ENCODE measurements at places on chromosomes 1 and 21.

GRCh38 chr1:154481053-154481452 is 21.0 kb upstream of the TDRD10 start:
- no peak for DNase-seq

GRCh38 chr1:2108213-2108876 is 58.1 kb downstream of the PRKCZ start:
- peak; percentile 37 for DNase-seq

- no peak for DNase-seq
These were observed 76.2 kb downstream of the BRINP2 start for GRCh38 chr1:177246710-177247580.

- no peak for DNase-seq
These were observed 18.0 kb upstream of the ETV3L start for GRCh38 chr1:157117527-157118057.

- peak; percentile 82 for DNase-seq
These were observed 106.5 kb downstream of the HLCS start for GRCh38 chr21:36859744-36860501.

GRCh38 chr1:107405236-107405635 is 264.4 kb downstream of the NTNG1 start:
- DNase-seq = no peak

GRCh38 chr1:181514298-181515290 is 31.3 kb downstream of the CACNA1E start:
- DNase-seq = no peak

DNA sequence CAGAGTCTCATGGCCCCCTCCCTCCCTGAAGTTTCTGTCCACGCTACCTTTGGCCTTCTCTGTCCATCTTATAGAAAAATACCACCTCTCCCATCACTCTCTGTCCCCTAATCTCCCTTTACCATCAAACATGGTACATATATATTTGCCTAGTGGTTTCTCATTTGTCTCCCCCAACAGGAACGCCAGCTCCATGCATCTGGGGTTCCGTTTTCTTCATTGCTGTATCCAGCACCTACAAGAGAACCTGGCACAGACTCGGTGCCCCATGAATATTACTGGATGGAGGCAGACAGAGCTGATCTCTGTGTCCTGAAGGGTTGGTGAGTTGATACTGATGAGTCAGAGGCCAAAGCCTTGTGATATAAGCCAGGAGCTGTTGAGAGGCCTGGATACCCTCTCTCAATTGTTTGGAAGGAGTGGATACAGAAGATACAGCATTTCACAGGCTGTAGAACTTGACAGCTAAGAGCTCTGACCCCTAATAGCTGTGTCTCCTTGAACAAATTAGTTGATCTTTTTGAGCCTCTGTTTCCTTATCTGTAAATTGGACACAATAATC is 21.9 kb downstream of the HEYL start:
- DNase-seq = no peak

- DNase-seq = no peak
These were observed 152.4 kb downstream of the GALNT2 start for GRCh38 chr1:230219174-230220067.

DNA sequence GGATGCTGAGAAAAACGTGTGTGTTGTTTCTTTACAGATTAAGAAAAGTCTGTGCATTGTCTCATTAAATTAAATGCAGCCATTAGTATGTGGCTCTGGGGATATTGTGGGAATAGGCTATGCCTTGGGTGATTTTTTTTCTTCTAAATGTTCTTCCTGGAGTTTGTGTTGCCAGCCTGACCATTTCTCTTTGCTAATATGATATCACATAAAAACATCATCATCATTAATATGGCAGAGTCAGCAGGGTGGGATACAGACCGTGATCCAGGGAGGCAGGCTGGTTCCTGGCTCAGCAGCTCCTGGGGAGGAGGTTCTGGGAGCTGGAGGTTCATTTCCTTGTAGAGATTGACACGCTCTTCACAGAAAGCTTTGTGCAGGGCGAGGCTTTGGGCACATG is 60.7 kb upstream of the SELENON start:
- DNase-seq = no peak
